ENCODE measurements at places on chromosomes 13 and 19.

- no peak for DNase-seq
These were observed 1.1 kb downstream of the UBXN6 start for GRCh38 chr19:4456476-4456842.

GRCh38 chr19:3467437-3468198 lies 12.7 kb downstream of the SMIM24 start:
- DNase-seq, result no peak

DNA sequence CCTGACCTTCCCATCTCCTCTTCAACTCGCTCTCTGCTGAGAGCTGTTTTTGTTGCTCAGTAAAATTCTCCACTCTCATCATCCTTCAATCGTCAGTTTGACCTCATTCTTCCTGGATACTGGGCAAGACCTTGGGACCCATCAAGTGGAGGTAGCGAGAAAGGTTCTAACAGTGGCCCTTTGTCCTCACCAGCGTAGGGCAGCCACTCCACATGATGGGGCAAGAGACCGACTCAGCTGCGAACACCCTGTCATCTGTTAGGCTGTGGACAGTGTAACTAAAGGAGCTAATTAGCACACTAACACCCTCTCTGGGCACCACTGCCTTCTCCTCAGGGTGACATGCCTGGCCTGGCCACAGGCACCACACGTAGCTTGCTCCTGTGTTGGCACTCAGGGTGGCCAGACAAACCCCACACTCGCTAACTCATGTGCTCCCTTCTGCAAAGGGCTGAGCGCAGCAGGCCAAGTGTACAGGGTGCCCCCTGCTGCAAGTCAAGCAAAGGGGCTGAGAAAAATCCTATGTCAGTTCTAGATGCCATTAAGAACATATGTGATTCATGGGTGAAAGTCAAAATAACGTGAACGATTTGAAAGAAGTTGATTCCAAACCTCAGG lies 1216.0 kb downstream of the SLITRK5 start:
- peak; percentile 5 for DNase-seq

GRCh38 chr19:4556597-4557127 lies 2.8 kb downstream of the SEMA6B start:
- peak; percentile 31 for DNase-seq

DNA sequence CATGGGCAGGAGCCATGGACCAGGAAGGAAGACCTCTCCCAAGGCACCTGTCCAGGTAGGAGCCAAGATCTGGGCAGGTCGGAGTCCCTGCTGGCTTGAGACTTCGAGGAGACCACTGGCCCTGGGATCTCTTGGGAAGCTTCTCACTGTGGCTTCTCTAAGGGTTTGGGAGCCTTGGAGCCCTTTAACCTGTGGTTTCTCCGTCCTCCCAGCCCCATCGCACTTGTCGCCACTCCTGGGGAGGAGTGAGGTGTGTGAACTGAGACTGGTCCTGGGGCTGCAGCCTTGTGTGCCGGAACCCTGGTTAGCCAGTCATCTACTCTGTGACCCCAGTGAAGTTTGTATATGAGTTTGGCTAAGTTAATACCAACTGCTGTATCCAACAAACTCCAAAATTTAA lies 8.2 kb downstream of the ZNF805 start:
- no peak for DNase-seq

- peak; percentile 88 for DNase-seq
These were observed 5.3 kb upstream of the CEACAM21 start for GRCh38 chr19:41570639-41571112.

DNA sequence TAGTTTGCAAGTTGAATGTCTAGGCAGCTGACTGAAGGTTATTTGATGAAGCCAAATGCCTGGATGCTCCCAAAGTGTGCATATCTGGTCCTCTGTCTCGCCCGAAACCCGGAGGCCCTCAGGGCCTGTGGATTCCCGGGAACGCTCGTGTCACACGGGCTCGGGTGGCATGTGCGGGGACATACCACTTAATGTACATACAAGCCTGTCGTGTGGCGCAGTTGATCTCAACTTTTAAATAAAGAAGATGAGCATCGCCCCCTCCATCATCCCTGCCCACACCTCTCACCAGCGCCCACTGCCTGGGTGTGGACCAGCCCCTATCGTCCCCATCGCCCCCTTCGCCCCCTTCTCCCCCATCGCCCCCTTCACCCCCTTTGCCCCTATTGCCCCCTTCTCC lies 33.9 kb downstream of the ATP11A start:
- DNase-seq, result no peak

DNA sequence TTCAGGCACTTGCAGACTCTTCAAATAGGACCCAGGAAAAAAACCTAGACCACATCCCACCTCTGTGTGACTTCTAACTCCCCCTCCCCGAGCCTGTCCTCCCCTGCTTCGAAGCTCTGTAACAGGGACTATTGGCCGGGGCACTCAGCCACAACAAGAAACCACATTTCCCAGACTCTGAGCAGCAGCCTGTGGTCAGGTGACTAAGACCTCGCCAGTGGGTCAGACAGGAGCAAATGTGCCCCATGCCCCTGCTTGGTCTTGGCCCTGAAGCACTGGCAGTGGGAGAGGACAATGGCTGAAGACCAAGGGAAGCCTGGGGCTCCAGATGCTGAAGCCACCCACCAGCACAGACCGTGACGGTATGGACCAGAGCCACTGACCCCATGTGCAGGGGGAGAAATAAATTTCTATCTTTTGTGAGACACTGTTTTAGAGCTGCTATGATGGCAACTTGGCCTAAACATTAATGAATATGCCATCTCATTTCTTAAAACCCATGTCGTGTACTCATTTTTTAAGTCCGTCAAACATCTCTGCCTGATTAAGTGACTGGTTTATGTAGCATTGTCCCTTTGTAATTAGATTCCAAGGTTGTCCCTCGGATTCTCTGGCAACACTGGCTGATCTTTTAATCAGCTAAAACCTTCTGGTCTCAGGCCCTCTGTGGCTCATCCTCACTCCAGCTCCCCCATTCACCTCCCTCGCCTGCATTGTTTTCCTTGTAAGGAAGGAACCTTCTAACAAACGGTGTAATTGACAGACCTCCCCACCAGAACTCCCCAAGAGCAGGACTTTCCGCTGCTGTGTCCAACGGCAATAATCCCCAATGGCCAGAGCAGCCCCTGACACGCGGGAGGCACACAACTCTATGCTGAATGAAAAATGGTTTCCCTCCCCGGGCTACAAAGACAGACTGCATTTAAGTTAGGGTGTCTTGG lies 98.4 kb downstream of the STK24 start:
- DNase-seq, result peak; percentile 89

- no peak for DNase-seq
These were observed 13.8 kb upstream of the ZNF846 start for GRCh38 chr19:9782338-9782737.

- DNase-seq, result no peak
These were observed 44.3 kb downstream of the SHISA2 start for GRCh38 chr13:26007261-26008125.

DNA sequence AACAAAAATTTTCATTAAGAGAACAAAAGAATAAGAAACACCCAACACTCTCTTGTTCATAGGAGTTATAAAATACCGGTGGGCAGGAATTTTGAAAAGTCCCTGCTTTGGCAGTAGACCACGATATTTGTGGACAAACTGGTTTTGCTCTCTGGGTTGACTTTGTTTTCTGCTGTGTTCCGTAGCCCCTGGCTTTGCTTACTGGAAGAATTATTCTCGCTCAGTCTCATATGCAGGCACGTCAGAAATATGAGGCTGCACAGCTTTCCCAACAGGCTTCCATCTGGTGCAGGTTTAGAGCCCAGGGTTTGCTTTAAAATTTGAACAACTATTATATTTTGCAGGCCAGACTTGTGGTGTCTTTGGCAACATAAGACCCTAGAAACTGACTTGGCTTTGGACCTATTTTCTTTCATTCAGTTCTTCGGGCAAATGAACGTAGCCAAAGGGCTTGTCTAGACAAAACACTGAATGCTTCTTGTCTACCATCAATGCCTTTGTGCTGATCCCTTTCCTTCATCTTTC lies 2012.6 kb downstream of the PCDH9 start:
- DNase-seq, result no peak

- DNase-seq, result no peak
These were observed 3.7 kb upstream of the TCF3 start for GRCh38 chr19:1655987-1656608.

- DNase-seq, result no peak
These were observed 945.5 kb upstream of the SLC10A2 start for GRCh38 chr13:104011505-104012241.

DNA sequence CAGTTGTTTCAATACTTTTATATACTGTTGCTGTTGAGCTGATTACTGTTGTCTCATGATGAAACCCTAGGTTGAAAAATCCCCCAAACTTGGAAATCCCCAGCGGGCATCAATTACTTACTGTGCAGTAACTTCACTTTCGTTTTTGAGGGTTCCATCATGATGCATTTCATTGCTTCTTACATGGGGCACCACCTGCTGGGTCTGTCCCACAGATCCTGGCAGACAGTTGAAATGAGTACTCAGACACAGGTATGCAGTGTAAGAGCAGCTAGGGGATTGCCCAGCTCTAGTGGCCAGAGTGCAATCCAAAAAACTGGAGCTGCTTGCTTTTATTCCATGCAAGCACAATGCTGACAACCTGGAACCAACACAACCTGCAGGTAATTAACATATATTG lies 132.5 kb upstream of the ZNF91 start:
- DNase-seq, result peak; percentile 46

DNA sequence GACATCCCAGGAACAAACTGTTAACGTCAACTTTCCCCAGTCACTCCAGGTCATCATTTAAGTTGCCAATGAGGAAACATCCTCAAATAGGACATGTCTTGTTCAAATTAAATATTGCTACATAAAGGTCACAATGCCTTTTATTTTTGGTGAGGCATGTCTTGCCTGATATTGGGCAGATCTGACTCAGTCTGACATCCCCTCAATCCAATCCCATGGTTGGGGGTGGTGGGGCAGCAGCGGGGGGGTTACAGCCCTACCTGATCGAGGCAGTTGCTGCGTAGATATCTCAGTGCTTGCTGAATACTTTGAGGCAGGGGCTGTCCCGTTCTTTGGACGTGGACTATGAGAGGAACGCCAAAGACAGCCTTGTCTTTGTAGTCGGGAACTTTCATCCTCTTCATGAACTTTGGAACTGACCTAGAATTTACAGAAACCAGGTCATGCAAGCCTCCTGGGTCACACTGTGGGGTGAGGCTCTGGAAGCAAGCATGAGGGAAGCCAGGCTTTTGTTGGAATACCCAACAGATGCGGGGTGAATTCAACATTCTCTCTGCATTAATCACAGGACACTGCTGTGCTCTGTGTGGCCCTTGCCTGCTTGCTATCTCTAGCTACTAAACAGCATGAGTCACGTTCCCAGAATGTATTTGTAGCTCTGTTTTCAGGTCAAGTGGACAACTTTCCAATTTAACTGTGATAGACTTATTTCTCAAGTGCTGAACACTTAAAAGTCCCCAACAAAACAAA lies 109.8 kb downstream of the KL start:
- DNase-seq, result no peak

All from GM12865 (cell line).